ENCODE measurements at places on chromosomes 7 and 10.

DNA sequence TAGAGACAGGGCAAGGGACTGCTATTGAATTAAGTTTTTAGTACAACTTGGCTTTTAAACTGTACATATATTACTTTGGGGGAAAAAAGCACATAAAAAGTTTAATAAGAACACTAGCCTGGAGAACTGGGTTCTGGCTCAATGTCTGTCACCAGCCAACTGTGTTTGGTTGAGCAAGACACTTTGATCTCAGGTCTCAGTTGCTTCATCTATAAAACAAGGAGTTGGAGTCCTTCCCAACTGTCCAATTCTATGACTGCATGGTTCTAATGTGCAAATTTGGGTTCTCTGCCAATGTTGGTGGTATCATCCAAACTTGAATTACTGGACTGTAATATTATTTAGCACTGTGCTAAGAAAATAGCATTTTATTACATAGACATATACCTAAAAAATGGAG, 50.3 kb downstream of the ATXN7L1 start:
- no peak for DNase-seq

DNA sequence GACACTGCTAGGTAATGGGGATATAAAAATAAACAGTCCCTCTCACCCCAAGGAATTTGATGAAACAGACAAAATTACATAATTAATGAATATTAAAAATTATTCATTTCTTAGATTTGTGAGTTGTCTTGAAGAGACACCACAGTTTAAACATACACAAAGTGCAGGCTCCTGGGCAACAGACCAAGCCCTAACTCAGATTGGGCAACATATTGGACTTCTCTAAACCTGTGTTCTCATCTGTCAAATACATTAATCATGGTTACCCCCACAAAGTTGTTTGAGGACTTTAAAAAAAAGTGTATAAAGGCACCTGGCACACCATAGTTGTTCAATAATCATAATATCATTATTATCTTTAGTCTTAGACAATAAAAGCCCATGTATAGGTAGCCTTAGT, 62.5 kb upstream of the CAPZA2 start:
- DNase-seq, result no peak

DNA sequence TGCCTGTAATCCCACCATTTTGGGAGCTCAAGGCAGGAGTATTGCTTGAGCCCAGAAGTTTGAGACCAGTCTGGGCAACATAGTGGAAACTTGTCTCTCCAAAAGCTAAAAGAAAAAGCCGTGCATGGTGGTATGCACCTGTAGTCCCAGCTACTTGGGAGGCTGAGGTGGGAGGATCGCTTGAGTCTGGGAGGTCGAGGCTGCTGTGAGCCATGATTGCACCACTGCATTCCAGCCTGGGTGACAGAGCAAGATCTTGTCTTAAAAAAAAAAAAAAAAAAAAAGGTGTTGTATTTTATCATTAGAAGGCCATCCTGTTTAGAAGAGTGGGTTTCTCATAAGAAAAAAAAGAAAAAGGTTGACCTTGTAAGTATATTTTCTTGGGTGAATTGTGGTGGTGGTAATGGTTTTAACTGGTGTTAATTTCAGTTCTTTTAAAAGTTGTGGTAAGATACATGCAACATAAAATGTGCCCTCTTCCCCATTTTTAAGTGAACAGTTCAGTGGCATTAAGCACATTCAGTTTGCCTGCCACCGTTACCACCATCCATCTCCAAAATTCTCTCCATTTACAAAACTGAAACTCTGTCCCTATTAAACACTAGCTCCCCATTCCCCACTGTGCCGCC, 34.7 kb downstream of the GRIFIN start:
- DNase-seq, result no peak

DNA sequence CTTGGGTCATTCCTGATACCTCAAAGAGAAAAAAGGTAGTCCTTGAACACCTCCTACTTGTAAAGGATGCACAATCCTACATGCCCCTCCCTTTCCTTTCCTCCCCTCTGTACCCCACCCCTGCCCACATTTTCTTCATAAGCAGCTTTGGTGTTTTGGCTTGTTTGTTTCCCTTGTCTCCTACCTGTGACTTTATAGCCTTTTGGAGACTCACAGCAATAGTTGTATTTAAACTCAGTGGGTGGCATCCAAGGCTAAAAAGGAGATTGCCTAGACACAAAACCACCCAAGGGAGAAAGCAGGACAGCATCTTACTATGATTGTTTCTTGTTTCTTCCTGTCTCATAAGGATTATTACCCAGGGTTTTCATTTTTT, 63.4 kb downstream of the EGFR start:
- DNase-seq, result no peak

DNA sequence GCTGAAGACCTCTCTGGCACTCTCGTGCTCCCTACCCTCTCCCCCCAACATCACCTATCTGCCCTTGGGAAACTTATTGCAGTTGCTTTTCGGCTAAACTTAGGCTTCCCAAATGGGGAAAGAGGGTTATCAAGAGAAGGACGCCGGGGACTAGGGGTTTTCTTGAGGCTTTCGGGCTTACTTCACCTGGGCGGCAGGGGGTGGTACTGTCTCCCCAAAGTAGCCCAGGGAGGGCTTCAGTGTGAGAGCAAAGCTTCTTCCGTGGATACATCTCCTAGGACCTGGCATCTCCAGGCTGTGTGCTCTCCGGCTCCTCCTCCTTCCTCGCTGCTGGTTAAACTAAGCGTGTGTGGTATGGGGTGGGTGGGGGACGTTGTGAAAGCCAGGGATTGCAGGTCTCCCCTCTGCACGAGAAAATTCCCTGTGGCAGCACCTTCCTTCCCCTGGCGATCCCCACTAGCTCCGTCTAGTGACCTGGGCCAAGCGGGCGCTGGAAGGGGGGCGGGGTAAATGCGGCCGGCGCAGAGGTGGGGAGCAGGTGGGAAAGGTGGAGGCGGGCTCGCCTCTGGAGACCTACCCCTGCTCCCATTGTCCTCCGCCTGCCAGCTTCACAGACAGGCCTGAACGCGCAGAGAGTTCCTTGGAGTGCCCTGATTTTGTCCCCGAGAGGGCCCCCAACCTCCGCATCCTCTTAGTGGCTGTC, 1.1 kb downstream of the PLXDC2 start:
- no peak for DNase-seq

DNA sequence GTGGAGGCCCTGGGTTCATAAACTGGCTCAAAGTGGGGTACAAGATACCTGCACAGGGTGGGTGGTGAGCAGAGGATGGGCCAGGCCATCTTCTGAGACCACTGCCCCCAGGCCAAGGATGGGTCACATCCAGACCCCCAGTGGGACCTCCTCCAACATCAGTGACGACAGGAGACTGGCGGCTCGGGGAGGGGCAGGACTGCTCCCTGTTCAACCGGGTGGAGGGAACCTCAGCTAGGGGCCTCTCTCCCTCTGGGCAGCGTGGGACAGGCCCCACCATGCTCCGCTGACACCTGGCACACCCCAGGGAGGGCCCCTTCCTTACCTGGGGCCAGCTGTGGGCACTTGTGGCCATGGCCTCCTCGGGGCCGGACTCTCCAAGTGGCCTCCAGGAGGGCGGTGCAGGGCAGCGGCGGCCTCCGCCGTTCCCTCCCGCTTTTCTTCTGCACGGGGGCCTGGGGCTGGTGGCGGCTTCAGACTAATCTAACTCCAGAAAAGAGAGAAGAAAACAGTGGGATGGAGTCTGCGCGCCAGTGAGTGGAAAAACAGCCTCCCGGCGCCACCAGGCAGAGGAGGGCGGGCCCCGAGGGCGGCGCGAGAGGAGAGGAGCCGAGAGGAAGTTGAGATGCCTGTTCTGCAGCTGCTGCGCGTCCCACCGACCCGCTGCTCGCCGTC, at the start of gene CALHM2:
CALHM2 (minus strand) TSS at position 540 of the 675 bp plus-strand sequence. CDS start 2,429 bp downstream, outside the sequence.
- DNase-seq, result peak; percentile 34

DNA sequence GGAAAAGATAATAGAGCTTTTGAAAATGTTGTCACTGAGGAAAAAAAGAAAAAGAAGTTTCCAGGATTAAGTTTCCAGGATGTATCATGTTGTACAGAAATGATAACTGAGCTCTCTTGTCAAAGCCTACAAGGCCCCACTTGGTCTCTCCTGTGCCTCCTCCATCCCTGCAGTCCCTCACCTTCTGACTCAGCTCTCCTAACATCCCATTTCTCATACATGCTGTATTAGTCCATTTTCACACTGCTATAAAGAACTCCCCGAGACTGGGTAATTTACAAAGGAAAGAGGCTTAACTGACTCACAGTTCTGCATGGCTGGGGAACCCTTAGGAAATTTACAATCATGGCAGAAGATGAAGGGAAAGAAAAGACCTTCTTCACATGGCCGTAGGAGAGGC, 3.8 kb upstream of the DGKI start:
- DNase-seq, result no peak

DNA sequence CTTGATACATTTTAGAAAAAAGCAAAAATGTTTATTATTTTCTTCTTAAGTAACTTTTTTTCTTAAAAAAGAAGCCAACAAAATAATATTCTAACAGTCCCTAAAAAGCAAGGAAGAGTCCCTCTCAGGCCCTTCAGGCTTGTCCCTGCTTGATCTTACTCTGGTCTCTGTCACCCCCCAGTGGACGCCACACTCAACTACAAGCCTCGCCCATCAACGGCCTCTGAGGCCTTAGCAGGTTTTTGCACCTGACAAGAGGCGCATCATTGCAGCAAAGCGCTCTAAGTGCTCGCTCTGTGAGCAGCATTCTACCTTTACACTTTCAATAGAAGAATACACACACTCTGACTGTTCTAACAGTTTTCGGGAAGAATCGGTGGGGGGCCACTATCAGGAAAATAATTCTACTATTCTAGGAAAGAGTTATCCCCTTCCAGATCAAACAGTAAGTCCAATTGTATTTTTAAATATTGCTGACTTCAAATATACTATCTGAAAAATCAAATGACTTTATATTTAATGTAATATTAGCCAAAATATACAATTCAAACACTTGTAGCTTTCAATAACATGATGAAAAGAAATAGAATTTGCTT, 139.2 kb downstream of the USP6NL start:
- DNase-seq, result peak; percentile 73

DNA sequence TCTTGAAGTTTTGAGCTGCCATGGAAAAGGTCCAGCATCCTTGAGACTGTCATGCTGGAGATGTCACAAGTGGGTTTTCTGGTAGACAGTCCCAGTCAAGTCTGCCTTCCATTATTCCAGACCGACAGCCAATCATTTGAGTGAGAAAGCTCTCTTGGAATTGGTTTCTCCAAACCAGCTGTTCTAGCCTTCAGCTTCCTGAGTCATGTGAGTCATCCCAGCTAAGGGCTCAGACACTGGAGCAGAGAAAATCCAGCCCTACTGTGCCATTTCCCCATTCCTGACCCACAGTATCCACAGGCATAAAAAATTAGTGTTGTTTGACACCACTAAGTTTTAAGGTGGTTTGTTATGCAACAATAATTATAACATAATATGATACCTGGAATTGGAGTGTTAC, 219.0 kb downstream of the ADRA2A start:
- no peak for DNase-seq

DNA sequence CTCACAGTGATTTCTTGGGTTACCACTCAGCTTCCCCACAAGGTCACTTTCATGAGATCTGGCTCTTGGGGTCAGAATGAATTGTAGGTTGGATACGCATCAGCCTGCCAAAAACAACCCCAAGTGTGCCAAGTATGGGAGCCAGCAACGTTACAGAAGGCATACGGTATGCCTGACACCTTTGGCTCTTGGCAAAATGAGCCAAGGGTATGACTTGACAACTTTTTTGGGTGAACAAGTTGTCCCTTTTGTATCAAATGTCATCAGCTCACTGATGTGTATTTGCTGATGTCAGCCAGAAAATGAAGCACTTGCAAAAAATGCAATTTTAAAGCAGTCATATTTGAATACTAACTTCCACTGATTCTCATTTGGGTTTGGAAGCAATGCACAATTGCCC, 168.4 kb downstream of the CACNB2 start:
- no peak for DNase-seq

DNA sequence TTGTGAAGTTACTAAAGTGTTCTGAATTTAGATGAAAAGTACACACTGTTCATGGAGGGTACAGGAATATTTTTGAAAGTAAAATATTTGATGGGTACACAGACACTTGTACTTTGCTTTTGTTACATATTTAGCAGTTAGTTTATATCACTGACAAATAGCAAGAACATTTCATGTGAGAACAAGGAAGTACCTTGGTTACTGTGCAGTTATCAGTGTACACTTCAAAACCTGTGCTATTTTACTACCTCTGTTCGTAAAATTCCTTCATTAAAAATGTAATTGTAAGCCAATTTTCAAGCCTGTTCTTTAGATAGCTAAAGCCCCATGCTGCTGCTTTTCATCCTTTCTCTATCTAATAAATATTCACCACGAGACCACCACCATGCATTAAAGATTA, 39.8 kb upstream of the WASL start:
- DNase-seq, result no peak

- DNase-seq, result no peak
These were observed 1118.6 kb downstream of the SORCS3 start for GRCh38 chr10:105759669-105760068.

DNA sequence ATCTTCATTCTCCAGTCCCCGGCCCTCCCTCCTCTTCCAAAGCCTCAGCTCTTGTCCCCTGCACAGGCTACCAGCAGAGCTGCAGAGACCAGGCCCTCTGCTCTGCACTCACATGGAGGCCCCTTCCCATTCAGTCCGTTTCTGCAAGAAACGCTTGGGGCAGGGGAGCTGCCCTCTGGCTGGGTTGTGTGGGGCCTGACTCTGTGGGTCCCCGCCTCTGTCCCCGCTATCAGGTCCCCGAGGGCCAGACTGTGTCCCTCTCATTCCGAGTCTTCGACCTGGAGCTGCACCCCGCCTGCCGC, 1.5 kb downstream of the PCOLCE start:
- no peak for DNase-seq

- no peak for DNase-seq
These were observed 26.8 kb downstream of the FRMPD2 start for GRCh38 chr10:48247680-48248079.

DNA sequence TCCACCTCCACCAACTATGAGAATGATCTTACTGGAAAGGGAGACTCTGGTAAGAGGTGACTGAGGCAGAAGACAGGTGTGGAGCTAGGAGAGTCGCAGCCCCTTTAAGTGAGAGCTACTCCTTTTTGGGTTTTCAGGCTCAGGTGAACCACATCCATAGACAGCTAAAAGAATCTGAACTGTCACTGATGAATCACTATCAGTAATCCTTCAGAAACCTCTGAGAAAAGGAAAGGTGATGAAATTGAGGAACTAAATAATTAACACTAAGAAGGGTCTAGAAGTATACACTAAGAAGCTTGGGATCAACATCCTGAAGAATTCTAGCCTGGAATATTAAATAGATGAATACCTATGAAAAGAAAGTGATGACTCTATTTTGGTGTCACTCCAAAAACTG, 83.0 kb downstream of the SORBS1 start:
- DNase-seq, result no peak

DNA sequence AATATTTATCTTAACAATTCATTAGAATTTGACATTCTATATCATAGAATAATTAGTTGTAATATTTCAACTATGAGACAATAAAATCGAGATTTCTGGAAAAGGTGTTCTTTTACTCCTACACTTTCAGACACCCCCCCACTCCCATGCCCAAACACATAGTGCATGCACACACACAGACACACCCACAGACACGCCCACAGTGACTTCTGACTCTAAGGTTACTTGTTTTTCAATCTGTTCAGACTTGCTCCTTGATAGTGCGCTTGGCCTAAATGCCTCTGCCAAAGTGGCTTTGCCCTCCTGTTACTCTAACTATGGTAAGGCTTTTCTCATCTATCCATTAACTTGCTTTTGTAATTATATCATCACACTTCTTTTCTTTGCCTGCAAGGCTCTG, 144.0 kb upstream of the PPP1R3A start:
- DNase-seq, result no peak

GRCh38 chr10:88754287-88754686, 5.5 kb upstream of the LIPN start:
- DNase-seq, result no peak

Data from stimulated activated CD4-positive, alpha-beta T cell treated with anti-CD3 and anti-CD28 coated beads, Interleukin-1b, Interleukin-23, amount 100 ng/mL, for 4 hours (primary cell).